ENCODE measurements at places on chromosomes 3 and 15. TPM values are rescaled to one million over a fixed set of nuclear protein-coding genes. Genes with fewer than 3 reads are reported as not detected.

- no peak for DNase-seq
- H3K27ac ChIP-seq: no peak overlapping the region
Observed at GRCh38 chr15:73378089-73378488, 9.3 kb upstream of the HCN4 start.

DNA sequence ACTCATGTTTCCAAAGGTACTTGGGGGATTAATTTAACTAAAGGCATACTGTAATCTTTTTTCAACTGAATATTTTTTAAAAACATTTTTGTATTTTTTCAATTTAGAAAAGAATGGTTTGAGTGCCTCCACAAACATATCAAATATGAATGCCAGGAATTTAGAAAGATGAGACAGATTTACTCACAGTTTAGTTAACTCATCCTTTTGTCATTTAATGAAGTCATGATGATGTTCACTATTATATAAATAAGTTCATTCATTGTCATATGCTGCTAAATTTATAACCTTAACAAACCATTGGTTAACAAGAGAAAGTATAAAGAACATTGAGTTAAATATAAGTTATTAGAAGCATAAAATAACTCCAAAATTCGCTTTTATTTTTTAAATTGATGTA lies 50.0 kb downstream of the FGF7 start:
- no peak overlapping the region for H3K27ac ChIP-seq
- H3K27me3 ChIP-seq: no peaks in the 10 kb centered on the region
- no peaks in the 10 kb centered on the region for H3K36me3 ChIP-seq
- H3K4me3 ChIP-seq: no peak overlapping the region

DNA sequence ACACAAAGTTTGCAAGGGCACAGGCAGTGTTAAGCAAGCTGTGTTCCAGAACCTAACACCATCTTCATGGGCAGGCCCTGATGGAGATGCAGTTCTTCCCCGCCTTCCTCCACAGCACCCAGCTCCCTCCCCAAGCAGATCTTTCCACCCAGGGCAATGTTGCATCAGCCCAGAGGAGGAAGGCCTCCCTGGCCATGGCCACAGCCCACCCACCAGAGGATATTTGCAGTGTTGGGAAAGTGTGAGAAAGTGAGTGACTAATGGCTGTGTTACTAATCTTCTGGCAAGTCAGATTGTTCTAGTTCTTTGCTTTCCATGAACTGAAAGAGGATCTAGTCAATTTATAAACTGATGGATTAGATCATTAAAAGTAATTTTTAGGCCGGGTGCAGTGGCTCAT lies 42.0 kb upstream of the ATP10A start:
- H3K27me3 ChIP-seq: no peaks in the 10 kb centered on the region
- H3K4me3 ChIP-seq: no peak overlapping the region
- H3K27ac ChIP-seq: no peak overlapping the region
- no peaks in the 10 kb centered on the region for H3K36me3 ChIP-seq
- no peaks in the 10 kb centered on the region for H3K4me1 ChIP-seq

Gene LARP6
- not detected for total RNA-seq
